Amniotic epithelial cell (primary cell): ENCODE measurements at places on chromosomes 5 and 9.
A peak's percentile ranks its signal among the peaks of the same experiment; 100 is the strongest.

DNA sequence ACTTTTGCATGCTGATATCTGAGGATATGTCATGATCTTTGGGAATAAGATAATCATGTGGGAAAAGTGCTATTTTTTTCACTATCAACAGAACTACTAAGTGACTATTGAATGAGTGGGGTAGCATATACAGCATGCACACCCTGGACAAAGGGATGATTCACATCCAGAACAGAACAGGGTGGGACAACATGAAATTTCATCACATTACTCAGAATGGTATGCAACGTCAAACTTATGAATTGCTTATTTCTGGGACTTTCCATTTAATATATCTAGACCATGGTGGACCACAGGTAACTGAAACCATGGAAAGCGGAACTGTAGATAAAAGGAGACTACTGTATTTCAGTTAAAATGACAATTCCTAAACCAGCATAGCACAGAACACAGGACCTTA is 370.0 kb downstream of the HINT1 start:
- DNase-seq, result no peak

- DNase-seq, result peak; percentile 49
Measured at GRCh38 chr5:151781201-151781600, 9.4 kb downstream of the G3BP1 start.

GRCh38 chr9:5854063-5854790 is 21.3 kb upstream of the ERMP1 start:
- no peak for DNase-seq

DNA sequence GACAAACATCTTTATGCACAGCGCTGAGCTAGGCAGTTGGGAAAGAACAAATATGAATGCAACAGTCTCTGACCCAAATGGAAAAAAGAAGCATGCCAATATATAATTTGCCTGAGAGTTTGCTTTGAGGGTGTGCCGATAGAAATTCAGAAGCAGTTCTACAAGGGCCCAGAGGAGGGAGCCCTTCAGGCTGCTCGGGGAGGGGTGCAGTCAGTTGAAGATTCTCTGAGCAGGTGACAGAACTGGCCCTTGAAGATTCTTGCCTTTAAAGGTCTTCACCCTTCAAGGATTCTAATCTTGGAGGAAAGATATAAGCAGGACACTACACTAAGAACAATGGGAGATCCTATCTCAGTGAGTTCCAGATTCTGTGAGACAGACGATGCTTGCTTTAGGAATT is 3.7 kb upstream of the PAPPA start:
- peak; percentile 34 for DNase-seq

DNA sequence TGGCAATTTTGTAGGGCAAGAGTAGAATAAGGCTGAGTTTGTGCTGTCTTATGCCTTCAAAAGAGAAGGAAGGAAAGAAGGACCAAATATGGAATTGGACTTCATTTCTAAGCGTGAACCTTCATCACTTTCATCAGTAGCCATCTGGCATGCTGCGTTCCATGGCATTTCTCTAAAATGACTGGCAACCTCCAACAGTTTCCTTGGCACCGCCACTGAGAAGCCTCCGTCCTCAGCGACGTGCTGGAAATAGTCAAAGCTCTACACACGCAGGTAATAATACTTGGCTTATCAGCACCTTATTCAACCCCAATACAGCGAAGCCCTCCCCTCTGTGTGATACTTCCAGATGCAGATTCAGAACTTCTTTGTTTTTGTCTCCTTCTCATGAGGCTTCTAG is 169.7 kb upstream of the CD180 start:
- no peak for DNase-seq

- DNase-seq, result no peak
Measured at GRCh38 chr5:134005417-134006061, 764 bp upstream of the VDAC1 start.

DNA sequence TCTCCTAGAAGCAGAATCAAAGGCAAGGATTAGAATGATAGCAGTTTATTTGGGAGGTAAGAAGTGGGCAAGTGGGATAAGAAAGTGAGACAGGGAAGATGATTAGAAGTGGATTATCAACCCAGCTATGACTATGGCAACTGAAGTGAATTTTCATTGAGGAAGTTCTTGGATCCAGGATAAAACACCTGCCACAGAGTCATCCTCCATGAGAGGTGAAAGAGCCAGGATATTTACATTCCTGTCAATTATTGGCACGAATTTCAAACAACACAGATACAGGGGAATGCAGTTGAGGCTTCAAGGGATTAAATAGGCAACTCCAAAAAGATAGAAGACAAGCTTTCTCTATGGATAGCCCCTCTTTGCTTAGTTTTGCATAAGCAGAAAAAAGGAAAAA is 31.8 kb upstream of the ZNF366 start:
- DNase-seq, result no peak

DNA sequence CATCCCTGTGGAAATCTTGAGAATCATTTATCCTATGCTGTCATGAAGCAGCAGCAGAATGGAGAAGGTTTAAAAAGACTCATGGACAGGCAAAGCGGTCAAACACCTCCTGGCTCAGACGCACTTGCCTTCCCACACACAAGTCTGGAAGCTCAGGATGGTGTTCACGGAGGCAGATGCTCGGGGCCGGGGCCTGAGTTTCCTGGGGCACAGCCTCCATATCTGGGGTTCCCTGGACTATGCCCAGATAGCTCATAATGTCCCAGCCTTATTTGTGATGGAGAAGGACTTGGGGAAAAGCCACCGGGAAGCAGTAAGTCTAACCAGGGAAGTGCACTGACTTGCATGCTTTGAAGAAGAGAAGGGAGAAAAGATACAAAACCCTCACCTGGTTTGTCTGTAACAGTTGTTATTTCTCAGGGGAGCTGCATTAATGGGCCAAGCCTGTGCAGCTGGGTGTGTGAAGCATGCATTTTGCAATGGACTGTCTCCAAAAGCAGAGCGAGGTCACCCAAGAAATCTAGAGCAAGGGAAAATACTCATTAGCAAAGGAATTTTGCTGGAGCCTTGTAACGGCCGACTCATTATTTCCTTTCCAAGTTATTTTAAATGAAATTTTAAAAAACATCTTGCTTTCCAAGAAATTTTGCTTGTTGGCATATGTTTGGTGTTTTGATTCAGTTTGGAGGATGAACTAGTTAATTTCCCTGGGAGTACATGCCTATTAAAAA is 3.4 kb downstream of the S1PR3 start:
- peak; percentile 42 for DNase-seq

DNA sequence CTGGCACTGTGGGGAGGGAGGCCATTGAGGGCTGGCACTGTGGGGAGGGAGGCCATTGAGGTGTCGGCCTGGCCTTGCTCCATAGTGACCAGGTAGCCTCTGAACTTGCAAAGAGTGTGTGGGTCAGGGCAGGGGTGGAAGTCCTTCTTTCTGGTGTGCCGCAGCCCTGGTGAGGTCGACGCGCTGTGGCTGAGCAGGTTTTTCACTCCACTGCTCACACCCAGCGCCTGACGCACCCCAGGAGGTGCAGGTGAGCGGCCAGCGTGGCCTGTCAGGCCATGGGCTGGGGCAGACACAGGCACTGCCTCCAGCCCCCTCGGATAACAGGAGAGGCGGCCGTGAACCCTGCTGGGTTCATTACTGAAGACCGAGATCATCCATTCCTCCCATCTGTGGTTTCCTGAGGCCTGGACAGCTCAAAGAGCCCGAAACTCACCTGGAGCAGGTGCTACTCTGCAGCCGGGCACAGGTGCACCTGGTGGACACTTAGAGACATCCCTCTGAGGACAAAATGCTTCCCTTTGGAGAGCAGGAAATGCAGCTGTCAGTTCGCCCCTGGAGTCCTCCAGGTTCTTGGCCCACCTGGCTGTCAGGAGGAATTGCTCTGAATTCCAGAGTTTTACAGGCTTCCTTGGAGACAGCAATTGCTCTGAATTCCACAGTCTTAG is 32.4 kb downstream of the LHX3 start:
- no peak for DNase-seq

DNA sequence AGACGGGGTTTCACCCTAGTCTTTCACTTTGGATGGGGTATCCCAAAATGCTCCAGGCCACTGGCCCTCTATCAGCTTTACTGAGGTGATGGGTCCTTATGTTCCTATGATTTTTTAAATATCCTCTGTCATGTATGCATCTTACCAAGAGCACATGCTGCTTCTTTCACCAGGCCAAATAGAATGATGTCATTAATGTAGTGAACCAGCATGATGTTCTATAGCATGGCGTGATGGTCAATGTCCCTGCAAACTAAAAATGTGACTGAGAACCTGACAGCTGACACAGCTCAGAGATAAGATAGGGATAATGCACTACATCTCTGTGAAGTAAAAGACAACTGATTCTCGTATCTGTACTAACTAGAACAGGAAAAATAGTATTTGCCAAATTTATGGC is 103.6 kb downstream of the SLC1A3 start:
- DNase-seq, result no peak

GRCh38 chr9:88390371-88390990 is 2.2 kb downstream of the SPIN1 start:
- peak; percentile 10 for DNase-seq

GRCh38 chr5:141994511-141995136 is 18.2 kb downstream of the GNPDA1 start:
- DNase-seq, result no peak

- no peak for DNase-seq
Measured at GRCh38 chr5:5363045-5363444, 59.4 kb upstream of the ICE1 start.

- no peak for DNase-seq
Measured at GRCh38 chr5:36854402-36855140, 22.0 kb upstream of the NIPBL start.

DNA sequence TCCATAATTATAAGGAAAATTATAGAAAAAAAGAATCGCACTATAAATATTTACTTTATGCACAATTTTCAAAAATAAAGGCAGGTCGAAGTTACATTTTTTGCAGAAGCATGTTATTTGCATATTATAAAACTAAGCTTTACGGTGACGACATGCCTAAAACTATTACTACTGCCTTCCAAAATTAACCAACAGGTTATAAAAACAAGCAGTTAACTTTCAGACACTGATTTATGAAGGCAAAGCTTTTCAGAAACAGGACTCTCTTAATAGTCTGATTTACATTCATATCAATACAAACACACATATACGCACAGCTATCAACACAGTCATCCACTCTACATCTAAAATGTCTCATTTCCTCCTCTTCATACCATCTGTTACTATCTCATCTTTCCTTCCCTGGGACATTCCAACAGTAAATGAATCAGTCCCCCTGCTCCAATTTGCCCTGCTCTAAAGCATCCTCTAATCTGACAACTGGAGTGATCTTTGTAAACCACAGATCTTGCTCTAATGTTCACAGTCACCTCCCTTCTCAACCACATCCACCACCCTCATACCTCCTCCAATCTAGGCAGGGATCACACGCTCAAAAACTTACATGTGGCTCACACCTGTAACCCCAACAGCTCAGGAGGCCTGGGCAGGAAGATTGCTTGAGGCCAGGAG is 21.6 kb downstream of the FBXW11 start:
- peak; percentile 97 for DNase-seq

DNA sequence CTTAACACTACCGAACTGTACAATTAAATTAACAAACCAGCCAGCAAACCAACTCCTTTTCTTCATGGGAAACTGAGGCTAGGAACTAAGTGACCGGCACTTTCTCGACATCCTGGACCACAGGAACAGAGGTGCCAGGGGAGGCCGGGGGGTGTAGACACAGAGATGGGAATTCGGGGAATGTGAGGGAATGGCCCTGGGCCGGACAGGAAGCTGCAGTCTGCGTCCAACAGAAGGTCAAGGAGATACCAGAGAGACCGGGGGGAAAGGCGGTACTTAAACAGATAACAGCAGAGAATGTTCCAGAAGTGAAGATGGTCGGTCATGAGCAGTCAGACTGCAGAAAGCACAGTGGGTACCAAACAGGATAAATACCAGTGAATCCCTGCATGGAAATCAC is 40.3 kb downstream of the DBH start:
- peak; percentile 37 for DNase-seq

DNA sequence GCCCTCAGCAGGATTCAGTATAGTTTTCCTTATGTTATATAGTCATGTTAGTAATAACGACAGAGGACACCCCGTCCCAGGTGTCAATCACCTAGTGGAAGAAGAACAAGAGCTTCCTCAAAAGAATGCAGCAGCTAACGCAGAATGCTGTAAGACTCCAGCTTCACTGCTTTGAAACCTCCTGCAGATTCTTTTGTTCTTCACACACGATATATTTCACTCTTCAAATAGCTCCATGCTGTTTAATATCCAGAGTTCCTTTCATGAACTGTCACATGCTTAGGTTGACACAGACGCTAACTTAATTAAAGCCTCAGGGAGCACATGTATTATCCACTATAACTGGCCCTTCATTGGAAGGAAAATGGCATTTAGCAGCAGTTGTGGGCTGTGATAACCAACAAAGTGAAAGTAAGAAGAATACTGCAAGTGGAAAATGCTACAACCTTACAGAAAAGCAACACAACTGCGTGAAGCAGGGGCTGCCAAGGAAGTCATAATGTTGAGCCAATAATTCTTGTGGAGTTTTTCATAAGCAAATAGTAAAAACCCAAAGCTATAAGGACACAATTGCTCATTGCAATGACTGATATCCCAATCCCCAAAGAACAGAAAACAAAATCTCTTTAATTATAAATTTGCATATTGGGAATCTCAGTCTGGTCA is 387.5 kb downstream of the PLK2 start:
- no peak for DNase-seq

DNA sequence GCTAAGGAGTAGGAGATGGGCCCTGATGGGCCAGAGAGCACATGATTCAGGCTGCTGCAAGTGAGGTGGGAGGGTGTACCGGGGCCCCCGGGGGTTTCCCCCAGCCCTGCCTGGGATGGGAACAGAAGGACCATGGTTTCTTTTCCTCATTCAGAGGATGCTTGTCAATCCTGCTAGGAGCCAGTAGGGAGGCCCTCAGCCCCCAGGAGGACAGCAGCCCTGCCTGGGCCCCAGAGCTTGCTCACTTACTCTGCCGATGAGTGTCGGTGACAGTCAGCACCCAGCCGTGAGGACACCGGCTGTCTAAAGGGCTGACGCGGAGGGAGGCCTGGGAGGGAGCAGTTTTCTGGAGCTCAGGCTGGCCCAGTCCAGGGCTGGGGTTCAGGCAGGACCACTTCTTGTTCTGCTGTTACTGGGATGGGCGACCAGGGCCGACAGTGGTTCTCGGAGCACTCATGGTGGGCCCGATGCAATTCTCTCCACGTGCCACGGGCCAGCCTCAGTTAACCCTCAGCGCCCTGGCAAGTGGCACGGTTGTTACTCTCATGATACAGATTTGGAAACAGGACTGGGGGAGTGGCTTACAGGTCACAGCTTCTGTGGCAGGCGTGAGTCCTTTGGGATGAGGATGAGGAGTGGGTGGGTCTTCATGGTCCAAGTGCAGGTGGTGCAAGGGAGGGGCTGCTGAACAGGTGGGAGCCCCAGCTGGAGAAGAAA is 1.8 kb downstream of the ARRDC1 start:
- DNase-seq, result no peak

- no peak for DNase-seq
Measured at GRCh38 chr5:146302406-146302805, 36.2 kb upstream of the POU4F3 start.

- DNase-seq, result no peak
Measured at GRCh38 chr5:126981222-126981621, 49.1 kb downstream of the MARCHF3 start.

DNA sequence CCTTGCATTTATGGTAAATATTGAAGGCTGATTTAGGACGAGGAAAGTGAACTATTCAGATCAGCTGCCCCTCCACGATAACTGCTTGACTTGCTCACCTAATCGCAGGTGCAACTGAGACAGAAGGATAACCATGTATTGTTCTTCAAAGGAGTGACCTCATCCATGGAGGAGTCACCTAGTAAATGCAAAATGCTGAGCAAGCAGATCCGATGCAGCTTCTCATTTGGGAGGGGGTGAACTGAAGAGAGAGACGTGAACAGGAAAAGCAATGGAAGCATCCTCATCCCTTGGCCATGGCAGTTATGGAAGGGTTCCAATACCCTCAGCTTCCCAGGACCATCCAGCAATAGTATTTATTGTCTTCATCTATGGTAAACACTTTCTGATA is 47.5 kb downstream of the RASGRF2 start:
- no peak for DNase-seq
